ENCODE measurements at places on chromosomes 7 and 10.

- DNase-seq: no peak
These were observed 1211.3 kb downstream of the REEP3 start for GRCh38 chr10:64732372-64732957.

GRCh38 chr7:31788445-31788844 lies 101.4 kb downstream of the PPP1R17 start:
- DNase-seq: no peak

- peak; percentile 66 for DNase-seq
These were observed 44.5 kb downstream of the ICA1 start for GRCh38 chr7:8217200-8218068.

GRCh38 chr10:2619472-2619871 lies 447.9 kb upstream of the PFKP start:
- DNase-seq: no peak

DNA sequence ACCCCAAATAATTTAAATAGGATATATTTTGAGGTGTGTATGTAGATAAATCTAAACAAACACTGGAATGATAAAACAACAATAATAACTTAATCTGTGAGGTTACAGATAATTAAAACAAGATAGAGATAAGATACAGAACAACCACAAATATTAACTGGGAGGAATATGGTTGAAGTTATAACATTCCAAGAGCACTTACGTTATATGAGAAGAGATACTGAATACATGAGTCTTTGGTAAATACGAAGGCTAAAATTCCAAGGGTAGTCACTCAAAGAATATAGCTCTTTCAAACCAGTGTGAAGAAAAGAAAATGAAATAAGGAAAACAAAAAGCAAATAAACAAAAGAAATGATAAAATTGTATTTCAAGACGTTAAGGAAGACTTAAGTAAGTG lies 76.0 kb upstream of the MYO3A start:
- no peak for DNase-seq

GRCh38 chr10:98301664-98302319 lies 33.8 kb upstream of the LOXL4 start:
- no peak for DNase-seq

DNA sequence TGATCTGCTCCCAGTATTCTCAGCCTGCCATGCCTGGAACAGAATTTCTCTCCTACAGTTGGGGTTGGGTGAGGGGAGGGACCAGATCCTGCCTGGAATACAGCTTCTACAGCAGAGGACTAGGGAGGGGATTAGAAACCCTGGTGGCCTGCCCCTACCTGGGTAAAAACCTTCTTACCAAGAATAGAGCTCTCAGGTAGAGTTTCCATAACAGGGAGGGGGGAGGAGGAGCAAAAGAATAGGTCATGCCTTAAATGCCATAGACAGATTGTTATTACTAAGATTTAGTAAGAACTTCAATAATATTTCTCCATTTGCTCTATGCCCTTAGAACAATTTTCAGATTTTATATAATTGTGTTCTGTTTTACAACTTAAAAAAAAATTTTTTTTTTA lies 33.5 kb upstream of the TSPAN33 start:
- no peak for DNase-seq

DNA sequence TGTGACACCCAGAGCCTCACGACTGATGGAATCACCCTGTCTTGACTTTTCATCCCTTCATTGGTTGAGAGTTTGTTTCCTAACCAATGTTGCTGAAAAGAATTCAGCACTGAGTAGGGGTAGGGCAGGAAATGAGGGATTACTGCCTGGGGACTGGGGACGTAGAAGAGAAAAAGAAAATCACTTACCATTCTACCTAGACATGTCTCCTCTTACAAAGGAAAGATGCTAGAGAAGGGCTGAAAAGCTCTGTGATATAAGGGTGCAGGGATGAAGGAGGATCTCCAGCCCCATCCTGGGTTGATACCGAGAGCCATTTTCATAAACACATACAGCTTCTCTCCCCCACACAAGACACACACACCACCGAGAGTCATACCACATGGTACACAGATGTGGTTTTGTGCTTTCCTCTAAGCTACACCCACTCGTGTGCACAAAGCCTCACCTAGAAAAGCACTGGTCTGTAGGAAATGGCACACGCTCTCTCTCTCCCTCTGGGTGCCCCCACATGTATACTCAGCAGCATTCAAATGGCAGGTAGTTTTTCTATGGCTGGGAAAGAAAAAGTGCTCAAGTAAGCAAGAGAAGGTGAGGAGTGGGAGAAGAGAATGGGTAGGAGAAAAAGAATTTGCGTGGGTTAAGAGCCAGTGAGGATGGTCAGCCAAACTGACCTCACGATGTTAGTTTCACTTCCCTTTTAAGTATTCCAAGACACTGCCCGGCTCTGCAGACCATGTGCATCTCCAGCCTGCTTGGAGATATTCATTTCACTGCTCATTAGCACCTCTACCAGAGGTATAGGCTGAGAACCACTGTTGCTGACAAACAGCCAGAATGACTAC lies 85.8 kb downstream of the CALD1 start:
- DNase-seq: peak; percentile 15

DNA sequence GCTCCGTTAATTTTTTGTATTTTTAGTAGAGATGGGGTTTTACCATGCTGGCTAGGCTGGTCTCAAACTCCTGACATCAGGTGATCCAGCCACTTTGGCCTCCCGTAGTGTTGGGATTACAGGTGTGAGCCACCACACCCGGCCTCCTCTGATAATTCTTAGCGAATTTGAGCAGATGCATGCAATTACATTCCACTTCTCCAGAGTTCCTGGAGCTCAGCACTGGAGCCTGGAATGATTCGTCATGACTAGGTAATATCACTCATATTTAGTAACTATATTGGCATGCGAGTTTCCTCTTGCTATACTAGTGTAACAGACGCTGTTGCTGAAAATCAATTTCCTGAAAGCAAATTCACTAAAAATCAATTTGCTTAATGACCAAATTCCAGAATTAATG lies 86.8 kb downstream of the MKX start:
- DNase-seq: peak; percentile 43

DNA sequence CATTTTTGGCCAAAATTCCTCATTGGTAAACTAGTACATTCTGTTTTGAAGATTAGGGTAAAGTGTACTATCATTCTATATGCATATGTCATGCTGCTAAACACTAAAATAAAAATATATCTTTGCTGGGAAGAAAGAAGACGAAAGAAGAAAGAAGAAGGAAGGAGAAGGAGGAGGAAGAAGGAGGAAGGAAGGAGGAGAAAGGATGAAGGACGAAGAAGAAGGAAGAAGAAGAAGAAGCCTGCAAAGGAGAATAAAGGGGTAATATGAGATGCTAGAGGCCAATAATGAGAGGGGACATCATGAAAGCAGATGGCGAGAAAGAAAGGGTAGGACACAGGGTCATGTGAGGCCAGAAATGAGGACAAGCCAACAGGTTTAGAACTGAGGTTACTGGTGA lies 8.0 kb downstream of the SLC25A13 start:
- no peak for DNase-seq

- peak; percentile 13 for DNase-seq
These were observed 18.2 kb downstream of the PAXIP1 start for GRCh38 chr7:154984601-154985188.

- DNase-seq: no peak
These were observed 61.0 kb downstream of the PLPP4 start for GRCh38 chr10:120517881-120518484.

DNA sequence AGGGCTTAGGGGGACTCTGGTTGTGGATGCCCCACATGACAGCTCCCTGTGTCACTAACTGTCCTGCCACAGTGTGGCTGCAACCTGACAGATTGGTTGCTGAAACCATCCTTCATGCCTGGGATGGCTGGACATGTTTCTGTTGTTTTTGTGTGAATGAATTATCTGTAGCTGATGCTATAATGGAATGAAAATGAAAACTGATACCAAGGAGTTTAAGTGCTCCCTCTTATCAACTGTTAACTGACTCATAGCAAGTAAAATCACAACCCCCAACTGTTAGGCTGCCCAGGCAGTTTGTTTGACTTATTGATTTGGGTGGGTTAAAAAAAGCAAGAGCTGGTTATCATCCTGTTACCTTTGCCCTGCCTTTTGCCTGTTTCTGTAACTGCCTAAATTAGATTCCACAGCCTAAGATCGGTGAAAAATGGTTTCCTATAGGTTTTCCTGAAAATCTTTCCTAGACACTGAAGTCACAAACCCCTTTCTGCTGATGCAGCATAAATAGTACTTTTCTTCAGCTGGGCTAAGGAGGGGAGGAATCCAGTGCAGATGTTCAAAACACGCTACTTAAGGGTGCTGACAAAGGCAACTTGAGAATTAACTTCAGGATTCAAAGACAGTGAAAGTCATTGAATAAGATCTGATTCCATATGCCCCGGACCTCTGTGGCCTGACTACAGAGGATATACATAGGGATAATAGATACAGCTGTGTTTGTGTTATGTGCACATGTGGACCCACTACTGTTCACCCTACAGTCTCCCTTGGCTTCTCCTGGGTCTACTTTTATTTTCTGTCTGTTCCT lies 5.7 kb downstream of the FRAT2 start:
- no peak for DNase-seq

DNA sequence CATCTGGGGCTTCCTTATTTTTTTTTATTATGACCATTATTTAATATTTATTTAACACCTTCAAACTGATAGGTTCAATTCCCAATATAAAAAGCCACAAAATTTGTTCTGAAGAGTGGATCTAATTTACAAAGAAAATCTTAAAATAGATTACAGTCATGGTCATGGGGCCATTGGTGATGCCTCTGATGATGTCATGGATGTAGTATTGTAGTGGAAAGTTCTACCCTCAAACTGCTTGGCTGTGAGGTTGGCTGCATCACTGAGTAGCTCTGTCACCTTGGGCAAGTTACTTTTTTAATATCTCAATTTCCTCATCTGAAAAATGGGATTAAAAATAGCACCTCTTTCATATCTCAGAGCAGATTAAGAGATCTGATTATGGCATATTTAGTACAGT lies 128.5 kb downstream of the DKK1 start:
- peak; percentile 53 for DNase-seq

DNA sequence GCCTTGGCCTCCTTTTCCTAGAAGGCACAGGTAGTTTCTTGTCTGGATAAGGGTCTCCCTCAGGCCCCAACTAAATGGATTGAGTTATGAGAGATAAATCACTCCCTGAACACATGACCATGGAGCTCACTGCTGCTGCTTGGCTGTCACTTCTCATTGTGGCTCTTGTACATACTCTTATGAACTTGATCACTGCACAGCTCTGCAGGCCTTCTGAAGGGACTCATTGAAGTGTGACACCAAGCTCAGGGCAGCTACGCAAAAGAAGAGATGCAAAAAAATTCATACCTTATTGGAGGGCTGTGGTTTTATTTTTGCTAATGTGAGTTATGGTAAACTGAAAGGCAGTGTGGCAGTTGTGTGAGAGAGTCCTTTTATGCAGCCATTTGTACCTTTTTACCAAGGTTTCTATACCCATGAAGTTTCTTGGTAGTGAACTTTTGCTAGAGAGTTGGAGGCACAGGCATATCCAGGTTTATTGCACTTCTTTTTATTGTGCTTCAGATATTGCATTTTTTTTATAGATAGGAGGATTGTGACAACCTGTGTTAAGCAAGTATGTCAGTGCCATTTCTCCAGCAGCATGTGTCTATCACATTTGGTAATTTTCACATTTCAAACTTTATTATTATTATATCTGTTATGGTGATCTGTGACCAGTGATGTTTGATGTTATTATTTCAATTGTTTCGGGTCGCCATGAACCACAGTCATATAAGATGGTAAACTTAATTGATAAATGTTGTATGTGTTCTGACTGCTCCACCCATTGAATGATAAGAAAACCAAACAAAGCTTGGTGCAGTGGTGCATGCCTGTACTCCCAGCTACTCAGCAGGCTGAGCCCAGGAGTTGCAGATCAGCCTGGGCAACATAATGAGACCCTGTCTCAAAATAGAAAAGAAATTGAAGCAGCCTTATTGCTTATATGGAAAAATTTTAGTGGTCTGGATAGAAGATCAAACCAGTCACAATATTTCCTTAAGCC lies 100.6 kb downstream of the LRRC4 start:
- no peak for DNase-seq
